MM.1S (cell line): ENCODE measurements at places on chromosomes 5 and 9.

DNA sequence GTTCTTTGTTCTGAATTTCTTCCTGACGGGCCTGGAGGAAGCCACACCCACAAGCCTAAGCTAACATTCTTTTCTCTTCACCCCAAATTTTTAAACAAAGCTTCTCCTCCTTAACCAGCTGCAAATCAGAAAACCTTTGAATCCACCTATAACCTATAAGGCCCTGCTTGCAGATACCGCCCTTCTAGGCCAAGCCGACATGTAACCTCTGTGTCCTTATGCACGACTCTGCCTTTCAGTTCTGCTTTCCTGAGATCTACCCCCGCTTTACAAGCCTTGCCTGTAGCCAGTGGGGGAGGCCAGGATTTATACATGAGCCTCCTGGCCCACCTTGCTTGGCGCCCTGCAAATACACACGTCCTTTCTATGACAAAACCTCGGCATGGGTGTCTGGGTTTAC lies 19.3 kb downstream of the BRD9 start:
- no peak for DNase-seq

DNA sequence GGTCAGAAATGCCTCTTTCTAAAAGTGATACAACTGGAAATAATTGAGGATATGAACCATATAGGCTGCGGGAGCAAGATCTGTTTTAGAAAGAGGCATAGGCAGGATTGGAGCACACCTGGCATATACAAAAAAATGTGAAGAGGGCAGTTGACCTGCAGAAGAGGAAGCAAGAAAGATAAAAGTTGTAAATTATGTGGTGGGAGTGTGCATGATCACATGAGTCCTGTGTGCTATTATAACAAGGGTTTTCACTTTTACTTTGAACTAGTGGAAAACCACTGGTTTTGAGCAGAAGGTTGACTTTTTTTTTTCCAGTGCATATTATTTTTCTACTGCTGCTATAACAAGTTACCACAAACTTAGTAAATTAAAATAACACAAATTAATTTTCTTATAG lies 489.3 kb downstream of the ANXA1 start:
- peak; percentile 64 for DNase-seq

DNA sequence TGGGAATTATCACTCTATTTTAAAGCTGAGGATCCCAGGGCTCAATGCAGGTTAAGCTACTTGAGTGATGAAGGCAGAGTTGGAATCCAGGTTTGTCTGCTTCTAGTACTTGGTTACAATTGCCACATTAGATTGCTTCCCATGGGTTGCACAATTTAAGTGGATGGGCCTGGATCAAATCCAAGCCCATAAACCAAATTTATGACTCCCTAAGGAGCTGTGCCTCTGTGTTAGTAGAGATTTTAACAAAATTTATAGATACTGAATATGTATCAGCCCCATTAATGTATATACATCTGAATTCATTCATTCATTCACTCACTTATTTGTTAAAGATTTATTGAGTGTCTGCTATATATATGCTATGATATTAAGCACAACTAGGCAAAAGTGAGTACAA lies 332.3 kb upstream of the KLF9 start:
- DNase-seq = no peak

- DNase-seq = no peak
Measured at GRCh38 chr5:10036136-10036815, 213.4 kb downstream of the ATPSCKMT start.

DNA sequence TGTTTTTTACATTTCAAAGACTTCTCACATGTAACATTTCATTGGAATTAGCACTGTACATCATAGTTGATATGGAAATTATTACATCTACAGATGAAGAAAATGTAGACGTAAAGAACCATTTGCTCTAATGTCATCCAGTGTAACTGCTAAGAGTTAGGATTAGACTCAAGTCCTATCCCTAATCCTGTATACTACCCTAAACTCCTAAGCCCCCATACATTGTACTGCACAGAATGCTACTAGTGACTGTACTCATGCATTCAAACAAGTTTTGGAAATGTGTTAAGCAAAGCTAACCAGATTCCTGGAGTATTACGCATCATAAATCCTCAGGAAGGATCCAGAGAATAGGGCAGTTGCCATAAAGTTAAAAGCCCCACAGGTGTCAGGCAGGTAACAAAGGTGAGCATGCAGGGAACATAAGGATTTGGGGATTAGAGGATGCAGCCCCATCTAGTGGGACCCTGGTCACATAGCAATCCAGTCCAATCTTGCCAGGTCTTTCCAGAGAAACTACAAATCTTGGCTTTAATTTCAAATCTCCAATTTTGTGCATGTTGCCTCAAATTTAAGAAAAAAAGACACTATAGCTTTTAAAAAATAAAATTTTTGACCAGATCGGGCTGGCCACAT lies 32.0 kb downstream of the HAVCR1 start:
- DNase-seq = peak; percentile 40

GRCh38 chr9:129413537-129414376 lies 207.1 kb downstream of the C9orf50 start:
- DNase-seq = peak; percentile 97

DNA sequence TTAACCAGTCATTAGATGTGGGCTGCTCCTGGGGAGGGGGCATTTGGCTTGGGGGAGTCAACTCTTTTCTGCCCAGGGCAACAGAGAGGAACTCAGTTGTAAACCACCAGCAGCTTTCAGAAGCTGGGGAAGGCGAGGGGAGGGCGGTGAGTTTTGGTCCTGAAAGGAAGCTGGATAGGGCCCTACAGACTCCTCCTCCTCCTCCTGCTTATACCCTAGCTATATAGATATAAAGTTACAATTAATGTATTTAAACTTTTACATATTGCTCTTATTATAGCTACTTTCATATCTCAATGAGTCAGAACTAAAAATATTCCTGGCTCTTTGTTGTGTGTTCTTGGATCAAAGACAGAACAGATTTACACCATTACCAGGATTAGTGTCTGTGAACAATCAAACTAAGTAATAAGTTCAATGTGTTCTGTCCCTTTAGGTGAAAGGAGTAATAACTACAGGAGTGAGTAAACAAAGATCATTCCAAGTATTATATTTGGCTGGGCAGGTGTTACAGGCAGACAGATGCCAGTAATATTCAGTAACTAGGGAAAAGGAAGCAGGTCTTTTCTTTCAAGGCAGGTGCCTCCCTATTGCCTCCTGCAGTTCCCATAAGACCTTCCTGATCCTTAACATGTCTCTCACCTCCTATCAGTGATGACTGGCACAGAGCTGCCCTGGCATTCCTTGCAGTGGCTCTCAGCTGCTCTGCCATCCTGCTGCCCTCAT lies 20.5 kb upstream of the VPS13A start:
- no peak for DNase-seq

DNA sequence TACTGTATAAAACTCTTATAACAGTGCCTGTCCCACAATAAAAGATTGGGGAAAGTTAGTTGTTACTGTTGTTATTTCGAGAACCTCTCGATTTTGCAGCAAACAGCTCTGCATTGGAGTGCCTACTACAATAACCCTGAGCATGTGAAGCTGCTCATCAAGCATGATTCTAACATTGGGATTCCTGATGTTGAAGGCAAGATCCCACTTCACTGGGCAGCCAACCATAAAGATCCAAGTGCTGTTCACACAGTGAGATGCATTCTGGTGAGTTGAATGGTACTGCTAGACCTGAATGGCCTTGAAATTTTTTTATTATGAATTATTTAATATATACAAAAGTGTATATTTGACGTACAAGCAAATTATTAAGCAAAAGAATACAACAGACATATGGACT lies 123.2 kb downstream of the TEX10 start:
- no peak for DNase-seq

DNA sequence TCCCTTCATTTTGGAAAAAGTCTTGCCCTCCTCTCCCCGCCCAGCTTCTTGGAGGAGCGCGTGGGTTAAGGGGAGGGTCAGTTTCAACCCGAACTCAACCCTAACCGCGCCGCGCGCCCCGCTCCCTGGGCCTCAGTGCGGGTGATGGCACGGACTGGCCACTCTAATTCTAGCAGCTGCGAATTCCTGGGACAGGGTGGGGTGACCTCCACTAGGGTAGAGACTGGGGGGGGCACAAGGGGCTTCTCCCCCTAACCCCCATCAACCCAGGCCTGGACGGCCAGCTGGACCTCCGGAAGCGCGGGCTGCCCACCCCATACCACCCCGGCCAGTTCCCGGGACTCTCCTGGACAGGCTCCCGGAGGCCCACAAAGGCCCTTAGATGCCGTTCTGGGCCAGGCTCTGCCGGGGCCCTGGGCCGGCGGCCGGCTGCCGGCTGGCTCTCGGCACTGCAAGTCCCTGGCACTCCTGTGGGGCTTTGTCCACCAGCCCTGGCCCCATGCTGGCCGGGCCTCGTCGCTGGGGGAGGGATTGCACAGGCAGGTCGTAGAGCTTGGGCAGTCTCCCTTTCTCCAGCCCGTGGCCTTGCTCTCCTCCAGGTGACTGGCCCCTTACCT lies 7.2 kb upstream of the PSD2 start:
- no peak for DNase-seq

DNA sequence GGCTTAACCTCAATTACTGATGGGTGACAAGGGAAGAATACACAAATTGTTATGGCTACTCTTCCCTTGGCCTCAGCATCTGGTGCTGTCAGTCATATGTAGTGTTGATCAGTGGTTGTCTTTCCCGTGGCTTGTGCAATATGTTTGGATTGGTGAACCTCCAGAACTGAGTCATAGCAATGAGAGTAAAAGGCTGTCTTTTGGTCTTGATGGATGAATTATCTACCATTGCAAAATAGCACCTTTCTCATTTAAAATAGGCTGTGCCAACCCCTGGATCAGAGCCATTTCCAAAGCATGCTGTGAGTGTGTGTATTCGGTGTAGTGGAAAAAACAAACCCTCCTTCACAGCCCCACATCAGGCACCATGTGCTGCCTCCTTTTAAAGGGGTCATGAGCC lies 14.6 kb upstream of the F2R start:
- DNase-seq = no peak

GRCh38 chr5:34738381-34738780 lies 82.3 kb downstream of the RAI14 start:
- DNase-seq = no peak

GRCh38 chr5:40106847-40107246 lies 572.9 kb upstream of the PTGER4 start:
- DNase-seq = no peak

DNA sequence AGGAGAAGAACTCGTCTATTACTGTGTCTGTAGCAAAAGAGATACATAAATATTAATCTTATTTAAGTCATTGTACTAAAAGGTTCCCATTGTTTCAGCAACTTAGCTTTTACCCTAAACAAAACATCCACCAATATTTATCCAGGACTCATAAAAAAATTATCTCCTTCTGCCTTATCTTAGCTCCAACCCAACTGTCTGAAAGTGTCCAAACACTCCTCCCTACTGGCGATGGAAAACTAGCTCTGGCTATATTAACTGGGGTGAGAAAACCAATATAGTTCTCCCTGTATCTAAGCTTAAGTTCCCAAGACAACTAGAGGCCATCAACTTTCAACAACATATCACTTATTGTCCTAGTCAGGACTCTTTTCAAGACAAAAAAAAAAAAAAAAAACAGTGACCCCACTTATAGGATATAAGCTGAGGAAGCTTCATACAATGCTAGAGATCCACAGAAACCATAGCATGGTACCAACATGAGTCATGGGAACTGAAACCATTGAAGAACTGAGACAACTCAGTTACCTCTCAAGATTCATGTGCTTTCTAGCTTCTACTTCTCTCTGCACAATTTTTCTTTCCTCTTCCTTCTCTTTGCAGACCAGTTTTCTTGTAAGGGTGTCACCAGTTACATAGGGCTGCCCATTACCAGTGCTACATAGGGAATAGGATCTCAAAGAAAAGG lies 150.7 kb upstream of the RASA1 start:
- DNase-seq = peak; percentile 85

- DNase-seq = no peak
Measured at GRCh38 chr9:88681434-88681833, 146.5 kb downstream of the NXNL2 start.

DNA sequence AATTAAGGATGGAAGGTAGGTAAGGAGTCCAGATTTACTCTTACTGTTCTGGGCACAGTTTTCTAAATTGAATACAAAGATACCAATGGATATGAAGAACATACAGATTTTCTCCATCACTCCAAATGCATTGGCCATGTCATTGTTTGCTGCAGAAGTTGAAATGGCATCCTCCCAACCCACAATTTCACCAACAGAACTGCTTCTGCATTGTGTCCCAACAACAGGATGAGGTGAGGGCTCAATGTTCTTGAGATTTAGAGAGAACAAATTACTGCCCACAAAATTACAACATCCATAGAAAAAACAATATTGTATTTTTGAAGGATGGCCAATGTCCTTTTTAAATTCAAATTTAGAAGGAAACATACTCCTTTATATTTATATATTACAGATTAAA lies 88.9 kb downstream of the NUDT12 start:
- no peak for DNase-seq

DNA sequence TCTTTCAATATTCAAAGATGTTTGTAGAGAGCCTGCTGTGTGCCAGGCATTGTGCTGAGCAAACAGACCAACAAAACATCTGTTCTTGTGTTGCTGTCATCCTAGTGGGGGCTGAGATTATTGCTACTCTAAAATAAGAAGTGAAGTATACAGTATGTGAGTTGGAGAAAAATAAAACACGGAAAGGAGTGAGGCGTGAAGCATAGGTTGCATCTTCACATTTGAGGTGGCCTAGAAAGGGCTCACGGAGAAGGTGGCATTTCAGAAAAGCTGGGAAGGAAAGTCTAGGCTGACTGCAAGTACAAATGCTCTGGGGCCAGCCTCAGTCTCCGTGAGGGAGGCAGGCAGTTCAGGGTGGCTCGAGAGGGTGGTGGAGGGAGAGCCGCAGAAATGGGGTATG lies 80.3 kb downstream of the CSNK1A1 start:
- no peak for DNase-seq

DNA sequence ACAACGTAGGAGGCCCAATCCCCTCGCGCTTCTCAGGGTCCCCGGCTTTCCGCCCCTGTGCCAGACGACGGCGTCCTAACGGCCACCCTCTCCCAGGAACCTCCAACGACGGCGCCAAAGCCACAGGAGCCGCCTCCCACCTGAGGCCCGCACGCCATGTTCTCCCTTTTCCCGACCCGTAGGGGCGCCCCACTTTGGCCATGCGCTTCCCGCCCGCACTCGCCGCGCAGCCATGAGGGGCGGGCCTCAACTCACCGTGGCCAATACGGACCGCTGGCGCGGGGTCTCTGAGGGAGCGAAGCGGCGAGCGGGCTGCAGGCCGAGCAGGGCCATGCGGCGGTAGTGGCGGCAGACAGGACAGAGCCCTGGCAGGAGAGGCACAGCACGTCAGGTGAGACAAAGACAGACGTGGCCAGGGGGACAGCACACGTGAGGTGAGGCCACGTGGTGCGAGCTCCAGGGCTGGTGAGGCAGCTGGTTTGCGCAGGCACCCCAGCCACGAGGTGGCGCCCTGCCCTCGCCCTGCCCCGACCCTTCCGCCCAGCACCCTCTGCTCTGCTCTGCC lies 1005.5 kb upstream of the PTPRD start:
- no peak for DNase-seq

GRCh38 chr9:99169086-99169485 lies 52.7 kb downstream of the ALG2 start:
- no peak for DNase-seq

GRCh38 chr5:80072103-80073073 lies 37.2 kb downstream of the THBS4 start:
- DNase-seq = no peak
